Stomach (tissue), 19 donors: ENCODE measurements at places on chromosomes 5 and 9. TPM values are rescaled to one million over a fixed set of nuclear protein-coding genes. Genes with fewer than 3 reads are reported as not detected.

GRCh38 chr5:11507156-11507910 is 396.9 kb downstream of the CTNND2 start:
- H3K36me3 ChIP-seq = no peaks in the 10 kb centered on the region
- no peak for DNase-seq
- H3K4me3 ChIP-seq = no peak overlapping the region

SERF1A gene
- polyA plus RNA-seq = 1.4 TPM

MYOT gene
- polyA plus RNA-seq = 14.8 TPM

HSPA9 gene
- 68.8 TPM for polyA plus RNA-seq

SHISAL2B gene
- polyA plus RNA-seq = not detected
